NCI-H1092 (cell line): ENCODE measurements at places on chromosomes 2 and 18.

DNA sequence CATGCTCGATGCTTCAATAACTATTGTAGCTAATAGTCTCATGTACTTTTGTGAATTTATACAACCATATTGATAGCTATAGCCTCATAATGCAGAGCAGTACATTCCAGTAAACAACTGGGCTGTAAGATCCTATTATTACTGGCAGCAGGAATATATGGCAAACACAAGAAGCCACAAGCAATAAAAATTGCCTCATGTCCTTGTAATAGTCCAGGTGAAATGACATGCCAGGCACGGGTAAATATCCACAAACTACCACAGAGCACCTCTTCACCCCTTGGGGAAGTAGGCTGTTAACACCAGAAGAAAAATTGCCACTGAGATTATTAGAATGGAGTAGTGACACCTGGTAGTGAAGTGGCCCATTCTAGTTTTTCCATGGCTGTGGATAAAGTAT, 158.3 kb downstream of the MTX2 start:
- DNase-seq, result no peak

DNA sequence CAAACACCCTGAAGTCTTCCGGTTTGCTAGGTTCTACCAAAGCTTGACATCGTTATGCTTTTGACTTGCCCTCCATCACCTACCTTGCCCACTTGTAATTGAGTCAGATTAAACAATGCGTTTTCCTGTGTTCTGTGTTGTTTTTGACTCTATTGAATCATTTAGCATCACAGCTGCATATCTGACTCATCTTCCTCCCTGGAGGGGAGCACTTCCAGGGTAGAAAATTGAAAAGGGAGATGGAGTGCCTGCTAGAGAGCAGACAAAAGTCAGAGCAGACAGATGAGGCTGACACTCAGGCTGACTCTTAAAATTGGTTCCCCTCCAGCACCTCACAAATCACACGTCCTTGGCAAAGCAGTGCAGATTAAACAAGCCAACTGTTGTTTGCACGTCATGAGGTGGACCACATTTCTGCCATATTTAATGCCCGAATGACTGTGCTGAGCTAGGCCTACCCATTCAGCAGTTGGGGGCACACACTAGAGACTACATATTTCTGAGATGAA, 2.2 kb downstream of the MPP4 start:
- DNase-seq, result no peak

DNA sequence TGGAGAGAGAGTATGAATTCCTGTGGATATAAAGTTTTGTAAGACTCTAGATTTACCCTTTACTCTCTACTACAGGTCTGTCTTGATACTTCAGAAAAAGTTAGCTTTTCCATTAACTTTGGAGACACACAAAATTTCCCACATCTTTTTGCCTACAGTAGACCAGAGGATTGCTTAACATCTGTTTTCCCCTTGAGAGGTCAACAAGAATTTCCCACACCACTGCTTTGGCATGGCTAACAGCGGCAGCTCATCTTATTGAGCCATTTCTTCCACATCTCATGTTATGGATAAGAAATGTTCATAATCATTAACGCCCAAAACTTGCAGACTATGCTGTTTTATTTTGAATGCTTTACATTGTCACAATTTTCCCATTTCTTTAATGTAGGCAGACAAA, 273.6 kb upstream of the RGPD4 start:
- no peak for DNase-seq

- no peak for DNase-seq
These were observed 56.4 kb upstream of the PCBP1 start for GRCh38 chr2:70030724-70031420.

DNA sequence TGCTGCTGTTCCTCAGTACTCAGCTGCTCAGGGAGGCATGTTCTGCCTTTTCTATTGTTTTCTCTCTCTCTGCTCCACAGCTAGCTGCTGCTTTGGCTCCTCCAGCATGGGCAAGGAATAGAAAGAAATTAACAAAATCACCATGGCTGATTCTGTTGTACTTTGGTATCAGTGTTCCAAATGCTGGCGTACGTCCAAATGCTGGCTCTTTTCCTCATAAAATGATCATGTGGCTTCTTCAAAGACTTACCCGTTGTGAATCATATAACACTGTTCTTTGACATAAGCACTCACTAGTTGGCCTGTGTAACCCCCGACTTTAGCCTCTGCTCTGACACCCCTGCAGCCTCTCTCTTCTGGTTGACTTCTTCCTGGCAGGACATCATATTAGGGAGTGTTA, 547.6 kb downstream of the CPS1 start:
- DNase-seq, result no peak
